Activated B cell treated with CpG ODN at 0.5 μM for 24 hours (primary cell): ENCODE measurements at places on chromosomes 3 and 15. TPM values are rescaled to one million over a fixed set of nuclear protein-coding genes. Genes with fewer than 3 reads are reported as not detected.

The SCAMP2 gene
- 112 and 129 TPM in 2 replicates for total RNA-seq

GRCh38 chr3:152127058-152127457 is 141.7 kb upstream of the MBNL1 start:
- DNase-seq = no peak

DNA sequence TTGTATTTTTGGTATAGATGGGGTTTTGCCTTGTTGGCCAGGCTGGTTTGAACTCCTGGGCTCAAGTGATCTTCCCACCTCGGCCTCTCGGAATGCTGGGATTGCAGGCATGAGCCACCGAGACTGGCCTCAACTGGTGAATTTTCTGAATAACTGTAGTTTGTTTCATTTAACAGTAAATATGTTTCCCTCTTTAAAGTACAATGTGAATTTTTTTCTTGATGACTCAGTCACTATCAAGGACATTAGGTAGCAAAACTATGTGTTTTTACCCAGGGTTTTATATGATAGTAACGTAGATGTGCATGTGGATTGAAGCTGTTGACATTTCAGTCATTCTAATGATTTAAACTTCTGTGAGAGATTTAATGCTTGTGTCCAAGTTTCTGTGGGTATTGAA is 40.2 kb upstream of the MAPKBP1 start:
- no peak for DNase-seq

- DNase-seq = no peak
Observed at GRCh38 chr3:29153811-29154210, 127.1 kb upstream of the RBMS3 start.

- DNase-seq = no peak
Observed at GRCh38 chr3:197317250-197317963, 19.0 kb upstream of the DLG1 start.
